K562 (cell line): ENCODE measurements at places on chromosomes 16 and 17.

GRCh38 chr16:80161799-80162739, 378.7 kb upstream of the DYNLRB2 start:
- DNase-seq = no peak

GRCh38 chr17:74461611-74462010, 4.8 kb upstream of the CD300A start:
- DNase-seq = no peak

DNA sequence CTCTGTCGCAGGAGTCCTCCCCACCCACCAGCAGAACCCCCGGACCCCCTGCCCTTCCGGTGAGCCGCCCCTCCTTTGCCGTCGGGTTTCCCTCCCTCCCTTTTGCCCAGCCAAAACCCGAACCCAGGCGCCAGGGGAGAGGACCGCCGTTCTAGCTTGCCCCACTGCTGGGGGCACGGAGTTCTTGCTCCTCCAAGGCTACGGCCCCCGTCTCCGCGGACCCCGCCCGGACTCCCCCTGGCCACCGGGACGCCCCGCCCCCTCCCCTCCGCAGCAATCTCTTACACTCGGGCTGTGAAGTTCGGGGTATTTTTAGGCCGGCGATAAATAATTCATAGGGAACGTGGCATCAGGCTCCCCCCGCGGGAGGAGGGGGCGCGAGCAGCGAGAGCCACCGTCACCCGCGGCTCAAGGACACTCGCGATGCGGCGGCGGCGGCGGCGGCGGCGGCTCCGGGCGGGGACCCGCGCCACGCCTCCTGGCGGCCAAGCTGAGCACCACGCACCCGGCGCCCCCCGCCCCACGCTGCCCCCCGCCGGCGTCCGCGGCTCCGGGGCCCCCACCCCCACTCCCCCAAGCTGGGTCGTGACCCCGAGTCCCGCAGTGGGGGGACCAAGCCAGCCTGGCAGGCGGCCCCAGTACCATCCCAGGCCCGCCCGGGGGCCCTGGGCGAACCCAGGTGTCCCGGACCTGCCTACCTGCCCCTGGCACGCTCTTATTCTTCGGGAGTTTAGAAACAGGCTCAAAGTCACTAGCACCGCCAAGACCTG, at the start of gene GRIN2C:
Gene GRIN2C (minus strand): TSS at position 427 of the 770 bp plus-strand sequence. CDS start 4,793 bp downstream, outside the sequence.
- peak; percentile 63 for DNase-seq

GRCh38 chr16:78892951-78893733, 707.4 kb downstream of the MAF start:
- DNase-seq = no peak

DNA sequence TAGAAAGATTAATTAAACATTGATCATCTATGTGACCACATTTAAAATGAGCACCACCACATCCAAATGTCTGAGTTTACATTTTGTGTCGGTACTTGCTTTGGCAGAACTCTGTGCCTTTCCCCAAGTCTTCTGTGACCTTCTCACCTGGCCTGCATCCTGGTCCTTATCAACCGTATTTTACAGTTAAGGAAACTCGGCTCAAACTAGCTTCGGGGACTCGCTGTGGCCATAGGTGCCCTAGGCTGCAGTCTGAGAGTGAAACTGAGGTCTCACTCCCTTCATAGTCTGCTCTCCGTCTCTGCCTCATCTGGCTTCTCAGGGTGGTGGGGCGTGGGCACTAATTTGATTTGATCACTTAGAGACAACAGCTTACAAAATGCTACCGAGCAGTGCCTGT, 555.5 kb downstream of the WWOX start:
- no peak for DNase-seq
